ENCODE measurements at places on chromosomes 5 and 9. TPM values are rescaled to one million over a fixed set of nuclear protein-coding genes. Genes with fewer than 3 reads are reported as not detected.
A peak's percentile ranks its signal among the peaks of the same experiment; 100 is the strongest.

DNA sequence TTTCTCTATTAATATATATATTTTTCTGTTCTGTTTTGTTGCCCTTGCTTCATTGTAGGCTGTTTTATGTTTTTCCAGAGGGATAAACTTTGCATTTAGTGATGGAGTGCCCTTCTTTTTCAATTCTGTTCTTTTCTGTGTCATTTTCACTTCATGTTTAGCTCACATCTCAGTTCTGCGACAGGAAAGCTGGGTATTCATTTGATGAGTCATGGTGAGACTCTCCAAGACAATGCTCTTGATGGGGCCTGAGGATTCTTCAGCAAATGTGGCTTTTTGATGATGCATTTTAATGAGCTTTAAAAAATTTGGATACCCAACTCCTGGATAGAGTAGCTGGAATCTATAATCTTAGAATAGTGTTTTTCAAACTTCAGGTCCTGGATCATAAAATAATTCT lies 56.5 kb upstream of the SPATA31D4 start:
- H3K4me1 ChIP-seq: peaks cover 11% of the 10 kb centered on the region
- H3K27me3 ChIP-seq: no peaks in the 10 kb centered on the region
- peak; percentile 91 for DNase-seq
- H3K4me3 ChIP-seq: no peak overlapping the region

DNA sequence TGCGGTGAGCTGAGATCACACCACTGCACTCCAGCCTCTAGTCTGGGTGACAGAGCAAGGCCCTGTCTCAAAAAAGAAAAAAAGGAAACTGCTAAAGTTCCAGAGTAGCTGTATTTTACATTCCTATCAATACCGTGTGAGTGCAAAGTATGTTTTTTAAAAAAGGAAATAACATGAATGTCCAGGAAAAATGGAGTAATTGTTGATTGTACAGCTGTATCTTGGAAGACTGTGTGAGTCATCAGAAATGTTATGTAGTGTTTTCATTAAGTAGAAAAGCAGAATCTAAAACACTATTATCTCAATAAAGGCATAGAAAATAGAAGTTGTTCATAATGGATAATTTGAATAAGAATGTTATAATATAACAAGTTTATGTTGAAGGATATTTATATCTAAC lies 53.9 kb downstream of the ZCCHC7 start:
- no peak overlapping the region for H3K27ac ChIP-seq
- H3K36me3 ChIP-seq: no peaks in the 10 kb centered on the region
- no peak overlapping the region for H3K4me3 ChIP-seq
- peaks cover 7% of the 10 kb centered on the region for H3K4me1 ChIP-seq
- DNase-seq: peak; percentile 68
- H3K27me3 ChIP-seq: no peaks in the 10 kb centered on the region

The UGT3A1 gene
- not detected for total RNA-seq

The CATSPER3 gene
- total RNA-seq: 0.36 TPM

The PCDHB2 gene
- total RNA-seq: 1.4 TPM

DNA sequence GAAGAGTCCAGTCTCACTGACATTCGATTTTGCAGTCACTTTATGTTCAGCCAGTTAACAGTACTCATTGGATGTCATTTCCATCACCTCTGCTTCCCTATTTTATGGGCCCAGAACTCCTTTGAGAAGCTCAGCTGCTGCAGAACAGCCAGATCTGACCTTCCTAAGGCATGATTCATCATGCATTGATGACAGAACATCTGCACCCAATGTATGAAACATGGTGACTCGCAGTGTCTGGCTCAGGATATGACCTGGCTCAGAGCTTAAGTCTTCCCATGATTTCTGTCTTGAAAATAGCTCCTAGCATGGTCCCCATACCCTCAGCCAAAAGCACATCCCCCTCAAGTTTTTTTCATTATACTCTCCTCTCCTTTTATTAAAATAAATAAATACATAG lies 92.6 kb upstream of the TRIM32 start:
- no peak overlapping the region for H3K4me3 ChIP-seq
- H3K27me3 ChIP-seq: no peaks in the 10 kb centered on the region
- no peaks in the 10 kb centered on the region for H3K36me3 ChIP-seq

GRCh38 chr9:9924376-9924775 lies 688.4 kb downstream of the PTPRD start:
- H3K4me1 ChIP-seq: no peaks in the 10 kb centered on the region
- no peaks in the 10 kb centered on the region for H3K27me3 ChIP-seq
- DNase-seq: no peak
- H3K27ac ChIP-seq: no peak overlapping the region
- H3K4me3 ChIP-seq: no peak overlapping the region

The SPATA31C1 gene
- not detected for total RNA-seq

The TMEM174 gene
- total RNA-seq: not detected

The SLC31A1 gene
- total RNA-seq: 45.2 TPM

The ARL14EPL gene
- total RNA-seq: not detected

The FOXD4L5 gene
- total RNA-seq: under 0.01 TPM

The CCL21 gene
- total RNA-seq: not detected

The CCDC112 gene
- total RNA-seq: 4.7 TPM

DNA sequence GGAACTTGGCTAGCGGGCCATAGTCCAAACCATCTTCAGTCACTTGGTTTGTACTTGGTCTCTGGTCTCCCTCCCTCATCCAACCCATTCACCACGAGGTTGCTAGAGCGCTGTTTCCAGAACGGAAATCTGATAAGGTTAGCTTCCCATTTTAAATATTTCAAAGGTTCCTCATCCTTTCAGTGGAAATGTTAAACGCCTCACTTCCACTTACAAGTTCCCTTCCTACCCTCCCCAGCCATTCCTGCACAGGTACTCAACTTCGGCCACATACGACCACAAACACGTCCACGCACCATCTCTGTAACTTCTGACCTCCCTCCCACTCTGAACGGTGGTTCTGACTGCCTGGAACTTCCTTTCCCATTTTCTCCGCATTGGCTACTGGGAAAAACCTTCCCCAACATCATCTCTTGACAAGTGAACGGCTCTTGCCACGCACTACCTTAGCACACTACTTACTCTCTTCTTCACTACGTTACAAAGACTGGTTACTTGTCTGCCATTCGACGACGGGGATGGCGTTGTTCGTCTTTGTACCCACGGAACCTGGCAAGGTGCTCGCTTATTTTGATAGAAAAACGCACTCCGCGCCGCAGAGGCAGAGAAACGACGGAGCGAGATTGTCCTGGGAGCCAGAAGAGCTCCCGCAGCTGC lies 629 bp downstream of the CCNH start:
- H3K36me3 ChIP-seq: peaks cover 26% of the 10 kb centered on the region
- H3K27ac ChIP-seq: peak overlapping the region; percentile 91
- H3K4me1 ChIP-seq: peaks cover 18% of the 10 kb centered on the region

GRCh38 chr5:76561959-76562358 lies 61.2 kb downstream of the F2RL2 start:
- H3K27me3 ChIP-seq: peaks cover 9% of the 10 kb centered on the region
- H3K4me1 ChIP-seq: no peaks in the 10 kb centered on the region
- no peak for DNase-seq
- no peak overlapping the region for H3K27ac ChIP-seq

DNA sequence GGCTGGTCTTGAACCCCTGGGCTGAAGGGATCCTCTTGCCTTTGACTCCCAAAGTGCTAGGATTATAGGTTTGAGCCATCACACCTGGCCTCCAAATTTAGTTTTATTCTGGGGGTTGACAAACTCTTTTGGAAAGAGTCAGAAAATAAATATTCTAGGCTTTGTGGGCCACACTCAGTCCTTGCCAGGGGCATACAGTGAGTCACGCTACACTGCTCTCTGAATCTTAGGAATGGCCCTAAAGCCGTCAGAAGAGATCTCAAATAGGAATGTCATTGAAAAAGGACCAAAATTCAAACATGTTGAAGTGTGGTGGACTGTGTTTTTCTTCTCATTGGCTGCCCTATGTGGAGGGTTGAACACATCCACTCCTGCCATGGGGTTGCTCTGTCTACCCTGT lies 127.7 kb upstream of the BASP1 start:
- peaks cover 5% of the 10 kb centered on the region for H3K4me1 ChIP-seq
- H3K36me3 ChIP-seq: no peaks in the 10 kb centered on the region
- H3K4me3 ChIP-seq: no peak overlapping the region
- no peaks in the 10 kb centered on the region for H3K27me3 ChIP-seq
- peak; percentile 89 for DNase-seq

The CCDC180 gene
- 6.2 TPM for total RNA-seq

- no peak overlapping the region for H3K27ac ChIP-seq
- DNase-seq: peak; percentile 81
- no peak overlapping the region for H3K4me3 ChIP-seq
- no peaks in the 10 kb centered on the region for H3K36me3 ChIP-seq
Observed at GRCh38 chr9:133999851-134000265, 7.7 kb upstream of the VAV2 start.

DNA sequence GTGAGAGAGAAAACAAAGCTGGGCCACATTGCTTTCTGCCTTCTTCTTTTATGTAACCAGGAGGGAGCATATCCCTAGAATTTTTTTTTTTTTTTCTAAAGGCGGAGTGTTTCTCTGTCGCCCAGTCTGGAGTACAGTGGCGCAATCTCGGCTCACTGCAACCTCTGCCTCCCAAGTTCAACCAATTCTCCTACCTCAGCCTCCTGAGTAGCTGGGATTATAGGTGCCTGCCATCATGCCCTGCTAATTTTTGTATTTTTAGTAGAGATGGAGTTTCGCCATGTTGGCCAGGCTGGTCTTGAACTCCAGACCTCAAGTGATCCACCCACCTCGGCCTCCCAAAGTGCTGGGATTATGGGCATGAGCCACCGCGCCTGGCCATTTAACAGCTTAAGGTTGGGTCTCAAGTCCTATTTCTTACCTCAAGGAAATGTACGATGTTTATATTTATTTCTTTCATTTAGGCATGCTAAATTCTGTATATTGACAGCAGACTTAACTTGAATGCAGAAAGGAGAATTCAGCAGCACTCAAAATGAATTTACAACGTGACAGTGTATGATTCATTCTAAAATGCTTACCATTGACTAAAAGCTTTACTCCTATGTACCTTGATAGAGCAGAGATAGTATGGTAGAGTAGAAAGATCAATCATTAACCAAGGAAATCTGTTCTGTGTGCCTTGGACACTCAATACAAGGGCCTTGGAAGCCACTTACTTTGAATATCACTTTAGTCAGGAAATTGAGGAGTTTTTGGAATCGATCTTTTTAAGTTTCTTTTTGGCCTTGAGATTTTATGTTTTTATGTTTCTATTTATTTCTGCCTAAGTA lies 100.9 kb downstream of the F2RL2 start:
- H3K4me3 ChIP-seq: no peak overlapping the region
- no peaks in the 10 kb centered on the region for H3K27me3 ChIP-seq
- no peaks in the 10 kb centered on the region for H3K36me3 ChIP-seq
- no peak for DNase-seq
- peaks cover 3% of the 10 kb centered on the region for H3K4me1 ChIP-seq

DNA sequence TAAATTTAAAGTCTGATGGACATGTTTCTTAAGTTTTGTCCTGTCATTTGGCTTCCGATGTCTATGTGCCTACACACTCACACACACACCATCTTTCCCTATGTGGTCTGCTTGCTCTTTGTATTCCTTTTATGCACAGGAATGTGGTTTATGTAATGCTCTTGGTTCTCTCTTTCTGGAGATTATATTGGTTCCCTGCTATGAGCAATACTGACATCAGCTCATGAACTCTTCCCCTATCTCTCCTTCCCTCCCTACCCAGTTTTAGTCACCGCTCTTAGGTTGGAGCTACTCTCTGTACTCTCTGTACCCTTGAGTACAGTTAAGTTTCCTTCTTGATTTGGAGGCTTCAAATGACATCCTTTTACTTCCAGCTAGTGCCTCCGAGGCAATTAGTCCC lies 77.9 kb upstream of the MVB12B start:
- H3K27ac ChIP-seq: peak overlapping the region; percentile 11
- DNase-seq: peak; percentile 89
- H3K27me3 ChIP-seq: no peaks in the 10 kb centered on the region

GRCh38 chr5:142748568-142749249 lies 21.5 kb upstream of the ARHGAP26 start:
- DNase-seq: no peak
- H3K36me3 ChIP-seq: no peaks in the 10 kb centered on the region
- H3K4me1 ChIP-seq: peaks cover 16% of the 10 kb centered on the region
- H3K27ac ChIP-seq: peak overlapping the region; percentile 27
- no peaks in the 10 kb centered on the region for H3K27me3 ChIP-seq

GRCh38 chr5:44835693-44836092 lies 26.9 kb downstream of the MRPS30 start:
- H3K36me3 ChIP-seq: no peaks in the 10 kb centered on the region
- DNase-seq: no peak
- H3K27me3 ChIP-seq: no peaks in the 10 kb centered on the region
- no peak overlapping the region for H3K4me3 ChIP-seq

DNA sequence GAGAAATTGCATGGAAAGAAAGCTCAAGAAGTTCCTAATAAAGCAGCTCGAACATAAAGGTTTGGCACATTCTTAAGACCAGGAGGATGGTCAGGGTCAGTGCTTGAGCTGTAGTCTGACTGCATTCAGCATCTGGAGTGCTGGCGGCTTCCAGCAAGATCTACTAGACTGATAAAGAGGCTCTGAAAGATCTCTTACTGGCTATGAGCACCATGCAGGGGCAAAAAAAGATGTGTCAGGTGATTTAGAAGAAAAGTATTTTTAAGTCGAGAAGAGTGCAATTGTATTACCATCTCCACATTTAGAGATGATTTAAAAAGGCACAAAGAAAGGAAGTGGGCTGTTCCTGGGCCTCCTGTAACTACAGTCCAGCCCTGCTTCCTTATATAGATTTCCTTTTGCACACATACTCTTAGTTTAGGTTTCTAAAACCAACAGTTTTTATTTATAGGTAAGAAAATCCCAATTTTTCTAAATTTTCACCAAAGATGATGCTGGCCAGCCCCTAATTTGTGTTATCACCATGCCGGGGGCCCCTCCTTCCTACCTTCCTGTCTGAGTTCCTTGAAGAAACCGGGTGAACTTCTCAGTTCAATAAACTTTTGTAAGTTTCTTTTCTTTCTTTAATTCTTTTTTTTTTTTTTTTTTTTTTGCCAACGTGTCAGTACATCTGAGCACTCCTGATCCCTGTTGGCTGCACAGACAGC lies 65.9 kb upstream of the PLPP1 start:
- H3K4me3 ChIP-seq: no peak overlapping the region
- H3K27ac ChIP-seq: peak overlapping the region; percentile 78
- DNase-seq: peak; percentile 74
- H3K27me3 ChIP-seq: no peaks in the 10 kb centered on the region

DNA sequence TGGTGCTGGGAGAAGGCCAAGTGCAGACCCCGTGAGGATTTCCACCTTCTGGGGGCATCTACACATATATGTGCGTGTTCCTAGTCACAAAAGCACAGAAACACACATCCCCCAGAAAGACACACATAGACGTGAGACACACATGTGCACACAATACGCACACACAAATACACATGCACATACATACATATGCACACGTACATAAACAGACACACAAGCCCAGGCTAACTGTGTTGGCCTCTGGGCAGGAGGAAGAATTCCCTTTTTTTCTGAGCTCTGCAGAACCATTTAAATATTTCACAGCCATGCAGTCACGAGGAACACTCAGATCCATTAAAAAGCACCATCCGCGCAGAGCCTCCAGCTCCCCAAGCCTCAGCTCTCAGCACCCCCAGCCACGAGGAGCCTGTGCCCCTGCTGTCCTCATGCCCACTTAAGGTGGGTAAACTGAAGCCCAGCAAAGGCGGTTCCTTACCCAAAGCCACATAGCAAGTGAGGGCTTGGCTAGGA lies 5.3 kb downstream of the NINJ1 start:
- H3K36me3 ChIP-seq: peaks cover 2% of the 10 kb centered on the region
- H3K27me3 ChIP-seq: no peaks in the 10 kb centered on the region
- peak; percentile 66 for DNase-seq
- H3K27ac ChIP-seq: no peak overlapping the region
- H3K4me1 ChIP-seq: peaks cover 16% of the 10 kb centered on the region

The DDX4 gene
- total RNA-seq: not detected

GRCh38 chr9:136846376-136847087 lies 2.7 kb upstream of the PHPT1 start:
- H3K4me3 ChIP-seq: no peak overlapping the region
- H3K27me3 ChIP-seq: peaks cover 16% of the 10 kb centered on the region
- H3K4me1 ChIP-seq: peaks cover 22% of the 10 kb centered on the region
- no peak overlapping the region for H3K27ac ChIP-seq
